ENCODE measurements at places on chromosomes 1 and 21. TPM values are rescaled to one million over a fixed set of nuclear protein-coding genes. Genes with fewer than 3 reads are reported as not detected.
A peak's percentile ranks its signal among the peaks of the same experiment; 100 is the strongest.

Gene NTNG1
- total RNA-seq = not detected

- DNase-seq = no peak
Observed at GRCh38 chr21:44427241-44428120, 27.8 kb upstream of the LRRC3 start.

DNA sequence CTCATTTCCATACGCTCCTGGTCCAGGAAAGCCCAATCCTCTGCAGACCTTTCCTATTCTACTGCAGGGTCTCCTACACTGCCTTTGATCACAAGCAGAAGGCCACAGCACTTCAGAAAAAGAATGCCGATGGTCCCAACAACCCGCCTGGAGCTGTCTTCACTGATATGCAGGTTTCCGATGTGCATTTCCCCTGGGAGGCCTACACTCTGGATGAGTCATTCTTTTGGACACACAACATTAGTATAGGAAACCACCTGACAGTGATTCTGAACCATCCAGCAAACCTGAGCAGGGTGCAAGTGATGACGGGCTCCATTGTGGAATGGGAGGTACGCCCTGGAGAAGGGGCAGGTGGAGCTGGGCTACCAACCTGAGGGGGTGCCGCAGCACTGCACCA lies 15.0 kb downstream of the PCAT6 start:
- no peak for DNase-seq

Gene ZBTB8A
- total RNA-seq = 2.2 TPM

GRCh38 chr1:26598890-26599289 lies 69.3 kb downstream of the RPS6KA1 start:
- no peak for DNase-seq

Gene COL6A2
- 1,704 TPM for total RNA-seq

Gene FBXO2
- total RNA-seq = 6.1 TPM

DNA sequence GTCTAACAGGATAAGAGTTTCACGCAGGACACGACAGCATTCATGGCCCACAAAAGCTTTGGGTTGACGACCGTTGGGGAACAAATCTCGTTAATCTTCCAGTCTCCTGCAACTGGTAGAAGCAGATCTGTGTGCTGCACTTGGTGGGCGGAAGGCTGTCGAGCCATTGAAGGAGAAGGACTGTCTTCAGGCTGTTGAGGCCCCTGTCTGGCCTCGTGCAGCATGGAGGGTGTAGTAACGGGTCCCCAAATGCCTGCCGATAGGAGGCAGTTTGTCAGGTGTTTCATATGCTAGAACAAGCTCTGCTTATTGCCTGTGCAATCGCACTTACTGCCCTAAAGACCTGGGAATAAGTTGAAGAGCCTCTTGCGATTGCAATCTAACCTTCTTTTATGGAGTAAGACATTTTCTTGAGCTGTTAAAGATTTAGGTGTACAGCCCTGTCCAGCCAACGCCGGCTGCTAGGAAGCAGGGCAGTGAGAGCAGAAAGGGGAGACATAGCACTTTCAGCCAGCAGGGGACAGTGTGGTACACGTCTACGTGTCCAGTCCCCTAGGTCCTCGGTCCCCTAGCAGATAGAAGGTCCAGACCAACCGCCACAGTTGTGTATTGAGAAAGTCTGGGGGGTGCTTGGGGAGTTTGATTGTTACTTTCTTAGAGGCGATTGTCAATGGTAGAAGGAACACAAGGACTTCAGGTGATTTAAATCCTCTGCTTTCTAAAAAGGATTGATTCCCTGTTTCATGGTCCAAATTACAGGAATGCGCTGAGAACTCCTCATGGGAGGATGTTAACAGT lies 102.3 kb upstream of the TMPRSS2 start:
- DNase-seq = peak; percentile 75

Gene DNAJC6
- 0.21 TPM for total RNA-seq

GRCh38 chr1:87513255-87513654 lies 184.6 kb downstream of the LMO4 start:
- DNase-seq = no peak

Gene CXADR
- 0.32 TPM for total RNA-seq

DNA sequence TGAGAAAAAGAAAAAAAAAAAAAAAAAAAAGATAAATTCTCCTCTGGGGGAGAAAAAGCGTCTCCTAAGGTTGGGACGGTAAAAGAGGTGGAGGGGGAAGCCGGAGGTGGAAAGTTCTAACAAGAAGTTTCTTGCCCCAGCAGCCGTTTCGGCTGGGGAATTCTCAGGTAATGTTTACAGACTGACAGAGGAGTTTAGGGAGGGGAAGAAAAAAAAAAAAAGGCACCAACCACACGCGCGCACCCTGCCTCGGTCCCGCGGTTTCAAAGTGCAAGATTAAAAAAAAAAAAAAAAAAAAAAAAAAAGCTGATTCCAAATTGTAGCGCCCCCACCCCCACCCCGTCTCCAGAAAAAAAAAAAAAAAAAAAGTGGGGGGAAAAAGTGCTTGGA lies 504 bp downstream of the DHRS3 start:
- DNase-seq = no peak

Gene MANEAL
- total RNA-seq = 0.43 TPM

Gene ITLN2
- not detected for total RNA-seq

GRCh38 chr1:145918992-145919939 lies 749 bp upstream of the PEX11B start:
- DNase-seq = peak; percentile 77

Gene NPR1
- 187 TPM for total RNA-seq

GRCh38 chr21:16040601-16041000 lies 310.8 kb downstream of the USP25 start:
- no peak for DNase-seq

Gene SLFNL1
- total RNA-seq = not detected

Gene C1QB
- total RNA-seq = 454 TPM

- no peak for DNase-seq
Observed at GRCh38 chr1:181131255-181131941, 42.9 kb downstream of the IER5 start.

DNA sequence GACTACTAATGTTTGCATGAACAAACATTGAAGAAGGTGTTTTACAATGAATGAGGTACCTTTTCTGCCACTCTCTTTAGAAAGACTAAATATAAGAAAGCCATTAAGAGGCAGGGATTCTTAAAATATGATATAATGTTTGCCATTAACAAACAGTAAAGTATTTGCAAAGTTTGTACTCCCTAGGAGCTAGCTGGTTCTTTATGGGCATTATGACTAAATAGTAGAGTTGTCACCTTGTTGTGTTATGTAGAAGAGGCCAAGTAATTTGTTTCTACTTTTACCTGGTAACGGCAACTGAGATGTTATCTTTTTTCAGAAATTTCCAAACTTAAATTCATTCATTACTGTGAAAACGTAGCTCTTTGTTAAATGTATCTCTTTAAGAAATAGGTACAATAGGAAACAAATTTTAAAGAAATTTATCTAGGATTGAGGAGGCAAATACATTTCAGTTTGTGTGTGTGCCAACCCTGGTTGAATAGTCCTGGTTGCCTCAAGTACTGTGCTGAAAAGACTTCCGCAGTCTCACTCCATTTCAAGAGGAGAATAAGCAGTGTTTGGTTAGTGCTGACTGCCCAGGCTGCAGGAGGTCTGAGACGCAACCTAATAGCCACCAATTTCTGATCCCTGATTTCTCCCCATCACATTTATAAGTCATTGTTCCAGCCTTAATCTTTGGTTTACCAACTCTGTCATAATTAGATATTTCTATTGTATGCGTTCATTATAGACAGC lies 52.1 kb downstream of the WDR3 start:
- DNase-seq = no peak

- no peak for DNase-seq
Observed at GRCh38 chr1:229537894-229538293, 20.6 kb downstream of the ABCB10 start.

- no peak for DNase-seq
Observed at GRCh38 chr21:37337831-37338230, 28.7 kb upstream of the DYRK1A start.

GRCh38 chr1:69523032-69523431 lies 44.7 kb upstream of the LRRC7 start:
- DNase-seq = no peak

GRCh38 chr1:166272155-166272554 lies 105.4 kb upstream of the FAM78B start:
- DNase-seq = no peak

- DNase-seq = no peak
Observed at GRCh38 chr21:15874615-15875014, 144.8 kb downstream of the USP25 start.

DNA sequence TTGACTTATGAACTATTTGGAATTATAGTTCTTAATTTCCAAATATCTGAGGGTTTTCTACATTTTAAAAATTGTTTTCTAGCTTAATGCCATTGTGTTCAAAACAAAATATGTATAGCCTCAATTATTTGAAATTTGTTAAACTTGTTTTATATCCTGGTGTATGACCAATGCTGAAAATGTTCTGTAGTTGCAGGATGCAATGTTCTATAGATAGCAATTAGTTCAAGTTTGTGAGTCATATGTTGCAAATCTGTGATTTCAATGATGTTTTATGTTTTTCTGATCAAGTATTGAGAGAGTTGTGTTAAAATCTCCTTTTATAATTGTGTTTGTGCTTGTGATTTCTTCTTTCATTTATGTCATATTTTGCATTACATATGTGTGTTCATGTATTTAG lies 517.5 kb downstream of the ADGRL2 start:
- DNase-seq = no peak

Measured in ascending aorta (tissue), 2 donors.